CD4-positive, alpha-beta T cell (primary cell): ENCODE measurements at places on chromosomes 11 and 22. TPM values are rescaled to one million over a fixed set of nuclear protein-coding genes. Genes with fewer than 3 reads are reported as not detected.

DNA sequence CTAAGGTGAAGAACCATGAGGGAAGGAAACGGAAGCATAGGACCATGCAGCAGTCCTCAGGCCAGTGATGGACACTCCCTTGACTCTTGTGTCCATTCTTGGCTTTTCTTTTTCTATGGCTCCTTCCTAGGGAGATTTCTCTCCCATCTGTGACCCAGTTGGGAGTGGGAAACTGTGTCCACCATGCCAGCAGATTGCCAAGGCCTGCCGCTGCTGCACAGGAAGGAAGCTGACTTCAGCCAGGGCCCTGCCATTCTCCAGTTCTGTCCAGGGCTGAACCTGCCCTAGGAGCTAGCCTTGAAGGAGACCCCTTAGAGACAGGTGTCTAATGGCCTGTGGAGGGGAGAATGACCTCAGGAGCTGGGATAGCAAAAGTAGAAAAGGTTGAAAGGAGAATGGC, 17.4 kb downstream of the SSH3 start:
- no peak for DNase-seq

The NLRP14 gene
- total RNA-seq = 0.05 TPM

The GRM5 gene
- total RNA-seq = not detected

The C11orf42 gene
- total RNA-seq = not detected

The HPX gene
- 0.87 TPM for total RNA-seq

The FAM180B gene
- 0.92 TPM for total RNA-seq

- no peak for DNase-seq
Measured at GRCh38 chr11:74171630-74171968, 510 bp downstream of the PPME1 start.

DNA sequence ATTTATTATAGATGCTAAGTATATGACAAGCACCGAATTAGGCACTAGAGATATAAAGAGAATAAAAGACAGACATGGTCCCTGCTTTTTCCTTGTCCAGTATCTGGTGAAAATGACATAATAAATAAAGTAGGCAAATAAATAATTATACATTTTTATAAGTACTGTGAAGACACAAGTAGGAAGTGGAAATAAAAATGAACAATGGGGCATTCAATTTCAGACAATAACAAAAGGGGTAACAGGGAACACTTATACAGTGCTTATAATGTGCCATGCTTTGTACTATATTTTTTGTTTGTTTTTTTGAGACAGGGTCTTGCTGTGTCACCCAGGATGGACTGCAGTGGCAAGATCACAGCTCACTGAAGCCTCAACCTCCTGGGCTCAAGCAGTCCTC, 4.3 kb downstream of the KBTBD3 start:
- no peak for DNase-seq

- DNase-seq = no peak
Measured at GRCh38 chr11:32830413-32830738, 649 bp downstream of the PRRG4 start.

- no peak for DNase-seq
Measured at GRCh38 chr11:26134053-26134452, 197.9 kb upstream of the ANO3 start.

DNA sequence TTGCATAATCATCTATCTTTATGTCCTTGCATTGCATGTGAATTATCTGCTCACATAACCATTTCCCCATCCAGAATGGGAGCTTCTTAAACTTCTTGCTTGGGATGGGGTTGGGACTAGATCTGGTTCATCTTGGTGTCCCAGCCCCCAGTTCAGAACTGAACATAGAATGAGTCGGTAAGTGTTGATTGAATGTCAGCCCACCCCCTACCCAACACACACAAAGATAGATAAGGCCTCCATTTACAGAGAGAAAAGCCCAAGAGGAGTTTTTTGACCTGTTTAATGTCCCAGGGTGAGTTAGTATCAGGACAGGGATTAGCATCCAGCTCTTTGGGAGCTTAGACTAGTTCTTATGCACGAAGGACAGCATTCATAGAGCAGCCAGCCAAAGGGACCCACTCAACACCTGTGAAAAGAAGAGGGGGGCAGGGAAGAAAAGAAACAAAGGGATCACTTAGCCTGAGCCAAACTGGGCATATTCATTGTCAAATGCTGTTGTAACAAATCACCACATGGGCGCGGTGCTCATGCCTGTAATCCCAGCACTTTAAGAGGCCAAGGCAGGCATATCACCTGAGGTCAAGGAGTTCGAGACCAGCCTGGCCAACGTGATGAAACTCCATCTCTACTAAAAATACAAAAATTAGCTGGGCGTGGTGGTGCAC, 57.4 kb downstream of the CHRDL2 start:
- DNase-seq = no peak

- no peak for DNase-seq
Measured at GRCh38 chr11:88104408-88104807, 70.8 kb downstream of the RAB38 start.
